T-helper 9 cell (primary cell): ENCODE measurements at places on chromosomes 12 and 14.

DNA sequence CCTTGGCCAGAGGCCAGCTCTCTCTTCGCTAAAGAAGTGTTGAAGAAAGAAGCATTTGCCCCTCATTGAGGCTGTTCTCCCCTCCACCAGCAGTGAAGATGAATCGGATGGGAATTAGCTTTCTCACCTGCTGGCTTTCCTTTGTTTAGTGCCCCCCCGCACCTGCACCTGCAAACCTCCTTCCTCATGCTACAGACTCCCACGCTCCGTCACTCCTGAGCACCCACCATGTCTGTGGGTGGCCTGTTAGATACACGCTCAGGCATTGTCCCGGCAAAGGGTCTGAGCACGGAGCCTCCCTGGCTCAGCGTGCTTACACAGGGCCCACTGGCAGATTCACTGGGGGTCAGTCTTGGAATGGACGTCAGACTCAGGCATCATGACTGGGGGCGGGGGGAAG lies 121.6 kb downstream of the GLT1D1 start:
- no peak for DNase-seq

GRCh38 chr12:5138845-5139244 lies 95.2 kb downstream of the KCNA5 start:
- DNase-seq, result no peak

DNA sequence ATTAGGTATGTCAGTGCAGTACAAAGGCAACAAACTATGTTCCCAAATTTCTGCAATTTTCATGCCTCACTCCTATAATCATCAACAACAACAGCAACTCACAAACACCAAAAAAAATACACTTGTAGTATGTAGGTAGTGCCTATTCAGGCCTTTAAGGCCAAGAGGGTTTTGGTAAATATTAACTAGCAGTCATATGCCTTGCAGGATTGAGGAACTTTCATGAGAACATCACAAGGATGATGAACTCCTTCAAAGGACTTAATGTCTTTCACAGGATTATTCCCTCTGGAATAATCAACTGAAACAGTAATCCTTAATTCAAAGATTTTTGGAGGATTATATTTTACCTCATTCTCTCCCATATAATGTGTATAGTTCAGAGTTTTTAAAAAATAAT lies 293.8 kb downstream of the NOVA1 start:
- DNase-seq, result no peak

DNA sequence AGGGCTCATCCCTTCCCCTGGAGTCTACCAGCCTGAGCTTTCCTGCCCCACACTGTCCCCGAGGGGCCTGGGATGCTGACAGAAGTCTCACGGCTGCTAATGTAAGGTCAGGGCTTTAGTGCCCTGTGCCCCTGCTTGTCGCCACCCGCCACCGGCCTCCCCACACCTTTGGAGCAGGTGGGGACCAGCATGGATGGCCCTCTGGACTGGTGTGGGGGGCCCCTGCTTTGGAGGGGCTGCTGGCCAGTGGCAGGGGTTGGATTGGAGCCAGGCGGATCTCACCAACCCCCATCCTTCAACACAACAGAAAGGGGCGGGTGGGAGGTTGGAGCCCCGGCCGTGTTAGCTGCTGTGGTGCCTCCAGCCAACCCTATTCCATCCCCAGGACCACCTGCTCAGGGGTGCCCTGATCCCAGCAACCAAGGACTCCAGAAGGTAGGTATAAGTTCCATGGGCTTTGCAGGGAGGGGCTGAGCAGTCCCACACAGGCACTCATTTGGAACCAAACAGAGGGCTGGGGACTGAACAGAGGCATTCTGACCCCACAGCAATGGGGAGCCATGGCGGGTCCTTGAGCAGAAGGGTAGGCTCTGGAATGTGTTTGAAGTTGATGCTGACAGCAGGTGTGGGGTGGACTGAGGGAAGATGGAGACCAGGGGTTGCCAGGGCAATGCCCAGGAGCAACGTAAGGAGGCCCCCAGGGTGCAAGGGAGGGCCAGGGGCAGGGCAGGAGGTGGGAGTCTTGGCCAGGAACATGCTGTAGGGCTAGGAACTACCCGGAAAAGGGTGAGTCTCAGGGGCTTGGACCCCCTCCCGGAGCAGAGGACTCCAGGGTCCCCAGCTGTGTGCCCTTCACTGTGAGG lies 145.1 kb upstream of the C14orf180 start:
- DNase-seq, result no peak

DNA sequence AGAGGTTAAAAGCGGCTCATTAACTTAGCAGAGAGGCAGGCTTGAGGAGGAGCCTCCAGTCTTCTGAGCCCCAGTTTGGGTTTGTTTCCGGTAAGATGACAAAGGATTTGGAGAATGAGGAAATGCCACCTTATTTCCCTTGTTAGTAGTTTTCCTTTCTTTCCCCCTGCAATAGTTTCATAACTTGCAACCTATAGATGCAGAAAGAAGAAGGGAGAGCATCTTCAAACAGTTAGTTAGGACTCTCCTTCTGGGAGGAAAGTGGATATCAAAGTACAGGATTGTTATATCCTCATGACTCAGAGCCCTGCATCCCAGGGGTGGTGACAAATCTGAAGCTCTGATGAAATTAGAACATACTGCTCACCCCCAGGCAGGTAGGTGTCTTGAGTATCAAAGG lies 180.7 kb upstream of the SLC38A2 start:
- no peak for DNase-seq

DNA sequence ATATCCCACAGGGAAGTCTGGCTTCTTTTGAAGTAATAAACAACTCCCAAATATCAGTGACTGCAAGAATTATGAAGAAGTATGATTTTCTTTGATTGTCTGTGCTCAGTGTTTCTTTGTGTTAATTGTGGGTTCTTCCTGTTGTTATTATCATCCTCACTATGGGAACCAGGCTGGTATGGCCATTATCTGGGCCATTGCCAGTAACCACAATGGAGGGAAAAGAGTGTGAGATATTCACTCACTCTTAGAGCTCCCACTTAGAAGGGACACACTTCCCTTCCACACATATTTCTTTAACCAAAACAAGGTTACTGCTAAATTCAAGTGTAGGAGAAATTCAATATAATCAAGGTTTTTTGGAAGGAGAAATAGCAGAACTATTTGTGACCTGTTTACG lies 503.7 kb downstream of the SLC6A15 start:
- DNase-seq, result no peak

DNA sequence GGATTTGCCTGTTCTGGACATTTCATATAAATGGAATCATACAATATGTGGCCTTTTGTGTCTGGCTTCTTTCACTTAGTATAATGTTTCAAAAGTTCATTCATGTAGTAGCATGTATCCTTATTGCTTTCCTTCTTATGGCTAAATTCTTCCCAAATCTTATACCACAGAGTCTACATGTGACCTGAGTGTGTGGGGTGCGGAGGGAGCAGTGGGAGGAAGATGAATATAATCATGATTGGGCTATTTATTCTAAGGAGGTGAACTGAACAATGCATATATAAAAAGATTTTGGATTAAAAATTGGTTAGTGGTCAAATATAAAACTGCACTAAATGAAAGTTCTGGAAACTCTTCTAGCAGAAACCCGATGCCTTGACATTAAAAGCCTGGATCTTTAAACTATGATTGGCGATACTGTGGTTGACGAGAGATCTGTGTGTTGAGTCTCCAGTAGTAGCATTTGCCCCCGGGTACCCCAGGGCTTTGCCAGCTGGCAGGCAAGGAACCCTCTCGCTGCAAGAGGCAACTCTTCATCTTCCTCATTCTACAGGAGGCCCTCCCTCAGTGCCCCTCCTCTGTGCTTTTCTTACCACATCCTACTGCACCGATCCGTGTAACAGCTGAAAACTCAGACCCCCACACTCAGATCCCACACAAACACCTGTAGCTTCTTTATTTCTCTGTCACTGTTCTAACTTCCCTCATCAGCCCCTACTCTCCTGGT lies 2.6 kb downstream of the CYP46A1 start:
- DNase-seq, result no peak

GRCh38 chr12:106427917-106428316 lies 70.4 kb downstream of the POLR3B start:
- DNase-seq, result no peak

DNA sequence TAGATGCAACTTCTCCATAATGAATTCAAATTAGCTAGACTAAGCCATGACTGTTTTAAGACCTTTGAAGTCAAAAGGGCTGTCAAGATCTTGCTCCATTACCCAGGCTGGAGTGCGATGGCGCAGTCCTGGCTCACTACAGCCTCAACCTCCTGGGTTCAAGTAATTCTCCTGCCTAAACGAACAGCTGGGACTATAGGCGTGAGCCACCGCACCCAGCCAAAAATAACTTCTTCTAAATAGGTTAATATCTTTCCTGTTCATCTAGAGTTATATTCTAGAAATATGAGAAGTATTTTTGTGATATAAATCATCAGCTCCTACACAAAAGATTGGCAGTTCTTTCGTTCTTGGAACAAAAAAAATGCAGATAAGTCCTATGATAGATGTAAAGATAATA lies 39.6 kb upstream of the SOS2 start:
- no peak for DNase-seq

GRCh38 chr14:85579942-85580341 lies 50.0 kb downstream of the FLRT2 start:
- no peak for DNase-seq

- DNase-seq, result peak; percentile 83
Measured at GRCh38 chr12:76558684-76559399, 729 bp downstream of the OSBPL8 start.

DNA sequence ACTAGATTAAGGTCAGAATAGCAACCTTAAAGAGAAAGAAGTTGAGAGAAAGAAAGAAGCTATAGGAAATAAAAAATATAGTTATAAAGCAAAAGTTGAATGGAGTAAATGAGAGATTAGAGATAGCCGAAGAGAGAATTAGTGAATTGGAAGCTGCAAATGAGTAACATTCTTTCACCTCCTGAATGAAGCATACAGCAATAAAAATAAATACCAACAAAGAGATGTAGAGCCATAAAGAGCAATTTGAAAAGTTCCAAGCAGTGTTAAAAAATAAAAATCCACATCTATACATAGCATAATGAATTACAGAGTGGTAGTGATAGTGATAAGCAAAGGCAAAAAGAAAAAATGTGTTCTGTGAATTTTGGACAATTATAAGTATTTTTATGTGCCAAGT lies 177.9 kb downstream of the VRK1 start:
- no peak for DNase-seq

GRCh38 chr12:105189293-105189692 lies 46.7 kb downstream of the APPL2 start:
- no peak for DNase-seq

GRCh38 chr14:71103662-71104484 lies 196.6 kb downstream of the PCNX1 start:
- DNase-seq, result no peak

DNA sequence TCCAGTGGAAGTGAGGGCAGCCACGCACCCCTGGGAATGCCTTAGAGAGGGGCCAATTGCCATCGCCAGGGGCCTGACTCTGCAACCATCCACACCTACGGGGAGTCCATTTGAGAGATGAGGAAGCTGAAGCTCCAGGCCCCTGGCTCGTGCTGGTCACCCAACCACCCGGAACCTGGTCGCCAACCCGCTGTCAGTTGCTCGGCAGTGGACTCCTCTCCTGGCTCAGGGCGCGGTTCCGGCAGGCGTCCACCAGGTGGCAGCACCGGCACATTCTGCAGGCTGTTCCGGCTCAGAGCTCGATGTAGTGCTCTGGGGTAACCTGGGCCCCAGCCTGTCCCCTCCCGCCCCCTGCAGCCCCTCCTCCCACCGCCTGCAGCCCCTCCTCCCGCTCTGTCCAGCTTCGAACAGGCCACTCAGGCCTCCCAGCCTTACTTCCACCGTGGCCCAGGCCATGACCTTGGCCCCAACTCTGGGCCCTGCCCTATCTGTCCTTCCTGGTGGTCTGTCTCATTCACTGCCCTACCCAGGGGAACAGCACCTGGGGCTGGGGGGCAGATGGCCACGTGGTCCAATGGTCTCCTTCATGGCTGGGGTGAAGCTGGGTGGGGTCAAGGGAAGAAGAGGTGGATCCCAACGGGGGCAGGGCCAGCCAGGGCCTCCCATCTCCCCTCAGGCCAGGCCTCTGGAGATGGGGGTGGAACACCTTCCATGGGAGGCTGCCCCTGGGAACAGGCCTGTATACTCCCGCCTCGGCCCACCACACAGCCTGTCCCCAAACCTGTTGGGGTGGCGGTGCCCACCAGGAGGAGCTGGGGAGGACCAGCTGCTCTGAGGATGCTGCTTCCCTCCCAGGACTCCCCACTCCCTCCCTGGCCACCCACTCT lies 15.7 kb downstream of the SIVA1 start:
- DNase-seq, result peak; percentile 95

DNA sequence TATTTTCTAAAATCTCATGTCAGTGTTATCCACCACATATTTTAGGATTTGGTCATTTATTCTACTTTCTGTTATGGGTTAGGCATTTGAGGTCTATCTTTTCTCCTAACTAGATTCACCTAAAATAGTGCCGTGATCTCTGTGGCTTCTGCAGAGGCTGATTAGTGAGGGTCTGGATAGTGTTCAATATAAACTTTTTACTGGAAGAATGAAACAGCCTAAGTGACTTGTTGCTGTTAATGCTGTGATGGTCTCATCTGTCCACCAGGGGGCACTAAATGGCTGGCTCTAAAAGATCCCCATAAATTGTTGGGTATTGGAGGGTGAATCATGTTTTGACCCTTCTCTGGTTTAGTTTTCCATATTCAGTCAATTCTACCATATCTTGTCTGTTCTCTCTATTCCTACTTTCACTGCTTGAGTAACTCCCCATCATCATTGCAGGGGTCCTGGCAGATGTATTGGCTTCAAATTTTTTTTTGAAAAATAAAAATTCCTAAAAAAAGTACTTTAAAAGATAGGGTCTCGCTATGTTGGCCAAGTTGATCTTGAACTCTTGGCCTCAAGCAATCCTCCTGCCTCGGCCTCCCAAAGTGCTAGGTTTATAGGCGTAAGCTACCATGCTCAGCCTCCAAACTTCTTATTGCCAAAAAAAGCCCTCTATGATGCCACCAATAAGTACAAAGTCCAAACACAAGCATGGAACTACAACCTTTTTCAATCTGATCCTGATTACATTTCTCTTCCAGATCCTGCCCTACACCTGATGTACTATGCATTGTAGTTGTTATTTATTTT lies 6.9 kb downstream of the PABPN1 start:
- peak; percentile 45 for DNase-seq

GRCh38 chr12:104938371-104938770 lies 19.7 kb downstream of the SLC41A2 start:
- no peak for DNase-seq

- no peak for DNase-seq
Measured at GRCh38 chr14:101019990-101020710, 116.6 kb upstream of the RTL1 start.

DNA sequence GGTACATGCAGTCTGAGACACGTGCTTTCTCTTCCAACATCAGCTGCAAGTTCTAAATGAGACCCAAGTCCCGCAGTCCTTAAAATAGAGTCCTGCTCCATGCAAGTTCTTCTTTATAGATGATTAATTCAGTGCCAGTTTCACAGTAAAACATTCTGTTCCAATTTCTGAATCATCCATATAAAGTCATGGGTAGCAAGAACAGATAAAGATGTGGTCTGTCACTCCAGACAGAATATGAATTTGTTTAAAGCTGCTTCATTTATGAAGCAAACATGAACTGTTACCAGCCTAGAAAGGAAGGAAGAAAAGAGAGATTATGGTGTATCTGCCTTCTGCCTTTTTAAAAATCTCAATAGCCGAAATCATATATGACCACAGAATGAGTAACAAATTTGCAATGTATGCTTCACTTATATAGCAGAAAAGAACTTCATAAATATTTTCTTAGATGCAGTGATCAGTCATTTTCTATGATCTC lies 83.3 kb downstream of the KITLG start:
- DNase-seq, result no peak
